ENCODE measurements at places on chromosomes 5 and 9.

GRCh38 chr5:73826301-73827105, 200.5 kb downstream of the ARHGEF28 start:
- no peak for DNase-seq

GRCh38 chr5:83251849-83252248, 174.5 kb downstream of the XRCC4 start:
- no peak for DNase-seq

DNA sequence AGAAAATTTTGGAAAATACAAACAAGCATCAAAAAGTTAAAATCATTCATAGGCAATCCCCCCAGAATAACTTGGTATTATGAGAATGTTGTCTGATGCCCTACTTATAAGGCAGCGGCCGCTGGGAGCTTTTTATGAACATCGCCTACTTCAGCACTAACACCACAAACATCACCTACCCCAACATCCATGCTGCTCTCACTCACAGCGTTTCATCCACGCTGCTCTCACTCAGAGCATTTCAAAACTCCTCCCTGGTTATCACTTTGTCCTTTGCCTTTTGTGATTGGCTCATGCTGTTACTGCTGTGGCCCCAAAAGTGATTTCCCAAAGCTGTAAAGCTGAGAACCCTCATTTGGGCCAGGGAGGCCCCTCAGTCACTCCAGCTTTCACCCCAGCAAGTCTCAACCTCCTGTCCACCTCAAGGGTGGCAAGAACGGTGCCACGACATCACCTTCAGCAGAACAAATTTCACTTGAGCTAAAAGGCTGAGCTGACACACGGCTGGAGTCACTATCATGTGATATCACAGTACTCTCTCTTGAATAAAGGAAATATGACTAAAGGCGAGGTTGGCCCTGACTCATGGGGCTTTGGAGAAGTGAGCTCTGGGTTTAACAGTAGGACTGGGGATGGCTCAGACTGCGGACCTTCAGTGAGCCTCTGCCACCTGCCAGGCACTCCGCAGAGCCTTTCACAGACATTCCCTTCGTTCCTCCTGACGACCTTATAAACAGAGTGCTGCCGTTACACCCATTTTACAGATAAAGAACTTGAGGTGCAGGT, 25.2 kb downstream of the SHC3 start:
- DNase-seq, result no peak

GRCh38 chr9:92289708-92290390, 3.6 kb downstream of the IARS1 start:
- no peak for DNase-seq

DNA sequence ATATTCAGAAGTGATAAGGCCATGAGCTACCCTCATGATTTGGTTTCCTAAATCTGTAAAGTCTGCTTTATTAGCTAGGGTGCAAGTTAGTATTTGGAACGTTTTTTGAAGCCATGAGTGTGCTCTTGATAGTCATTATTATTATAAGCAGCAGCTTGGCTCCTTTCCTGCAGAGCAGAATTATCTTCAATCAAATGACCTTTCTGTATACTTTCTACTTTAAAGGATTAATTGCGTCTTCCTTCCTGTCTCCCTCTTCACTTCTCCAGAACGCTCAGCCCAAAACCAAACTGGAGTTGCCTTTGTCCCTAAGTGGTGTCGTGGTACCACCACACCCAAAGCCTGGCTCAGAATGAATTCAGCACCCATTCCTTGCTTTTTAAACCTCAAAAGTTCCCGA, 211.3 kb downstream of the ARHGAP26 start:
- DNase-seq, result no peak

- DNase-seq, result peak; percentile 10
Observed at GRCh38 chr9:21096172-21096900, 18.6 kb upstream of the IFNB1 start.

GRCh38 chr5:116577064-116577788, 2.6 kb upstream of the SEMA6A start:
- no peak for DNase-seq

DNA sequence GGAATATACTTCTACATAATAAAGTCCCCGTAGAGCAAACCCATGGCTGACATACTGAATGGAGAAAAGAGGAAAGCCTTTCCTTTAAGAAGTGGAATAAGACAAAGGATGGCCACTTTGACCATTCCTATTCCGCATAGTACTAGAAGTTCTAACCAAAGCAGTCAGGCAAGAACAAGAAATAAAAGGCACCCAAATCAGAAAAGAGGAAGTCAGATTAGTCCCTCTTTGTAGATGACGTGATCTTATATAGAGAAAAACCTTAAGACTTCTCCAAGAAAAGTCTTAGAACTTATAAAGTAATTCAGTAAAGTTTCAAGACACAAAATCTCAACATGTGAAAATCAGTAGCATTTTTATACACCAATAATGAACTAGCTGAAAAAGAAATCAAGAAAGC, 133.9 kb downstream of the GIN1 start:
- no peak for DNase-seq

DNA sequence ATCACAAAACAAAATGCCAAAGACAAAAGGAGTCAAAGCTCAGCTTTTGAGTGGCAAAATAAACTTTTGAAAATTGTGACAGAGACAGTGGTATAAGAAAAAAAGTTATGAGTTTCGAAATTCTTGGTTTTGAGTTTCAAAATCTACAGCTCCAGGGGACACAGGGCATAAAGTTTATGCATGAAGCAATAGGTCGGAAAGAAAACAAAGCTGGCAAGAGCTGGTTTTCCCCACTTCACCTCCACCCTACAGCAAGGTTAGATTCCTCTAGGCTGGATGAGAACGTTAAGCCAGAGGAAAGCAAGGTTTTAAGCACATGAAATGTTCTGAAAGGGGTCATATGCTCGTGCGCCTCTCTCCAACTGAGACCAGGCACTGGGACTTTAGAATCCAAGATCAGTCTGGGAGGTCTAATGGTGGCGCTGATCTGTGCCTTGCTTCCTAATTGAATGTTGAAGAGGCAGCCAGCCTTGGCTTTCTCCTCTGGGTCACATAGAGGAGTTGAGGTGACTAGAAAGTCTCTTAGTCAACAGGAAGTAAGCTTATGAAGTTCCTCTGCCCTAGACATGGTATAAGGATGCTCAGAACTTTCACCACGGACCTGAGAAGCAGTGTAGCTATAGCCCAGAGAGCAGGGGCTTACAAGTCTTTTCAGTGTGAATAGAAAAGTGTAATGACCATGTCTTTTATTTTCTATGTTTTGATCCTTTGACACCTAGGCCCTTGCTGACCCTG, 167.7 kb upstream of the DMAC1 start:
- no peak for DNase-seq

- no peak for DNase-seq
Observed at GRCh38 chr9:105281272-105281671, 36.8 kb downstream of the SLC44A1 start.

GRCh38 chr9:91640428-91640827, 216.8 kb upstream of the NFIL3 start:
- DNase-seq, result no peak

DNA sequence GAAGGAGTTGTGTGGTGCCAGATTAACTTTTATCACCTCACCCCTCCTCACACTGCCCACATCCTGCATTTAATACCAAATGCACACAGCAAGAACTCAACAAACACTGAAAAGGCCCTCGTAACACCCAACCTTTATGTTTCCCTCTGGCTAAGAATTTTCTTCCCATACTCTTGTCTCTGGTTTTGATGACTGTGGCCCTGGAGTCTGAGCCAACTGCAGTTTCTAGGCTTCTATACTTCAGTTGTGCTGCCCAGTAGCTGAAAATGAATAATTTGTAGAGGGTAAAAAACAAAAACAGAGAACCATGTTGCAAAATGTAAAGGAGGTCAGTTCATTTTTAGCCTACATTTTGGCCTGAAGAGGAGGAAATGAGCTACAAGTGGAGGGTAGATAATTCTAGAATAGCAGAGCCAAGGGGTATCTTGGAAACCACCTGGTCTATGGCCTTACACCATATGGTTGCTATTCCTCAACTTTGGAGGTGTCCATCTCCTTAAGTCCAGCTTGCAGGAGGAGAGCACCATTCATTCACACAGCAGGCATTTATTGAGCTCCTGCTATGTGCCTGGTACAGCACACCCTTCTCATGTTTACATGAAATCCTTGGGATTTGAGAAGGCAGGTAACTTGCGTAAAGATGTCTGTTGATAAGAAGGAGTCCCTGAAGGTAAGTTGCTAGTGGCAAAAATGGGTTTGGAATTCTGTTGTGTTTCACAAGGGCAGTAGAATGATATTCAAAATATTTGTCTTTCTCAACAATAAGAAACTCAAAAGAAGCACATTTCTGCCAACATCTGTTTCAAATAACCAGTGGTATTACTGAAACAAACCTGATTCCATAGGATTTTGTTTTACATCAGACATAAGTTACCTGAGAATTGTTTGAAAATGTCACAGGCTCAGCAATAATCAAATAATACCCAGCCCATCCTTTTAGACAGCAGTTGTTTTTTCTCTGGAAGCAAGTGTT, 83.8 kb upstream of the TNFAIP8 start:
- no peak for DNase-seq

GRCh38 chr5:9156282-9156681, 389.6 kb downstream of the SEMA5A start:
- DNase-seq, result no peak

DNA sequence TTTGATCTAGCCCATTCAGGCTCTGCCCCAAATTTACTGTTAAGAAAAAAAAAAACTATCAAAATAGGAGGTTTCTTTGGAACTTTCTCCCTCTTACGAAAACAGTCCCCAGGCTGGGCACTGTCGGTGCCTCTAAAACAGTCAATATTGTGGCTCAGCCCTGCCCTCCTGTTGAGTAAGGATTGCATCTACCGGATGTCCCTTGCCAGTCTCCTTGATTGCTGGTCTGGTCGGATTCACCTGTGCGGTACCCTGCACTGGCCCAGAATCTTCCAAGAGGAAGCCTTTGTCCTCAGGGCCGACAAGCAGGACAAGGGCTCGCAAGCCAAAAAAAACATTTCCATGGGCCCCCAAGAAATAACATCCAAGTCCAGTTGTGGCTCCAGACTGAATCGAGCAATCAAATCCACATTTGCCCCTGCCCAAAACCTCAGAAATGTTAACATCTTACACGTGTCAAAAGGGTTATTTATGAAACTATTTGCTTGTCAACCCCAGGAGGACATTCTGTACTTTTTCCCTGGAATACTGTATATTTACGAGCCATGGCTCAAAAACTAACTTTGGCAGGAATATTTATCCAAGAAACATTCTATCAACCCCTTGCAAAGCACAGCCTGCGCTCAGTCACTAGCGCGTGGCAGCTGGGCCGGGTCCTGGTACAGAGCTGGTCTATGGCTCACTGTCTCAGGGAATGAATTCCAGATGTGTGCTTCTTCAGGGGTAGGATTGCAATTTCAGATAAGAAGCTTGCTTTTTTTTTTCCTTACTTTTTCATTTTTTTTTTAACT, 129.2 kb upstream of the ADRA1B start:
- no peak for DNase-seq

DNA sequence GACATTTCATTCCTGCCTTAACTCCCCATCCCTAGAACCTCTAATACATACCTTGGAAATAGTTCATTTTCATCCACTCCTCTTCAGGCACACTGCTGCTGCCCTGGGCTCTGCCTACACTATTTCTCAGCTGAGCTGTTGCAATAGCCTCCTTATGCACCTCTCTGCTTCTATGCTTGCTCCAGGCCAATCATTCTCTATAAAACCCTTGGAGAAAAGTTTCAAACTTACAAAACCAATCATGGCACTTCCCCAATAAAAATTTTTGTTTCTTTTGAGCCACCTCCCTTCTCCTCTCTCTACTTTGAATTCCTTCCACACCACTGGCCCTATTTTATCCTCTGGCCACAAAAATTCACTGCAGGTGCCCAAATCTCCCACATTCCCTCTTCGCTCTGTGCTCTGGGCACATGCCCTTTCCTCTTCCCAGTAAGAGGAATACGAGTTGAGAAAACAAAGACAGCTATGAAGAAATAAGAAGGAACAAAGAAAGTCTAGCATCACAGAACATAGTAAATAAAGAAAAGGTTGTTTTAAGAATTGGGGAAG, 301.4 kb downstream of the ELAVL2 start:
- DNase-seq, result no peak

GRCh38 chr5:107437154-107437553, 233.6 kb downstream of the EFNA5 start:
- DNase-seq, result no peak

DNA sequence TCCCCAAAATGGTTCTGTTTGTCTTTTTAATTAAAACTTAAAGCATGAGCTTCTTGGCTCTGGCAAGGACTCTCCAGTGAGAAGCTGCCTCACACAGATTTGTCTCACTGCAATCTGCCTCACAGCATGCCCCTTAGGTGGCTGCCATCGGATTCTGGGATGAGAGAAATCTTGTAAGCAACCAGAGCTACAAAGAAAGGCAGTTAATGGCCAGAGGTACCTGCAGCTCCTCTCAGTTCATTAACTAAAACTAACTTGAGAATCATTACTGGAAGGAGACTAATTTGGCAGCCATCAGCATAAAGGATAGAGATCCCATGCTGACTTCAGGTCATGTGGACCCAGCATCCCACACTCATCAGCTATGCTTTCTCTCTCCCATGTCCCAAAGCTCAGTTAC, 220.6 kb upstream of the DMAC1 start:
- DNase-seq, result no peak

GRCh38 chr9:14806941-14807520, 84.5 kb upstream of the CER1 start:
- no peak for DNase-seq

DNA sequence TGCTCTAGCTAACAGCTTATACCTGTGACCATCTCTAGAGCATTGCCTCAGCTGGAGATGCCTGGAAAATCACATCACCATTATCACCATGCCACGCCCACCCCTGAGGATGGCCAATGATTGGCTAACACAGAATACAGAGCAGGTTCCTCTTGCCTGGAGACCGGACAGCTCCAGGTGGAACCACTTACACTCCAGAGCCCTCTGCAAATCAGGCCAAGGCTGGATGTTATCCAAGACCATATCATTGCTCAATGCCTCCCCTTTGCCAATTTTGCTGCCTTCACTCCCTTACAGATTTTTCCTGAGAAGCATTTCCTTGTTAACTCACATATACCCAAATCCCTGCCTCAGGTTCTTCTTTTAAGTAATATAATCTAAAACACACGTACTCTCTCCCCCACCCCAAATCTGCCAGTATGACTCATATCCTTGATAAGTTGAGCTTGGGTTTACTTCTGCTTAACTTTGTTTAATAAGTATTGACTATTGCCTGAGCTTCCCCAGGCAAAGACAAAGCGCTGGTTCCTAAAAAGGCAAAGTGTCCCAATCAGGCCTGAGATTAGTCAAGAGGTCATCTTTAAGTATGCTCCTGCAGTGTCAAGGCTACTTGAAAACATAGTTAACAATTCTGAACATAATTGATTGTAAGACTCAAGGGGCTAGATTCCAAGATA, 309.6 kb downstream of the EPB41L4A start:
- DNase-seq, result no peak

GRCh38 chr5:343461-344401, 22.2 kb downstream of the AHRR start:
- no peak for DNase-seq

GRCh38 chr5:151812757-151813309, 41.1 kb downstream of the G3BP1 start:
- no peak for DNase-seq

All from NCI-H1436 (cell line).